ENCODE measurements at places on chromosomes 12 and 14.

DNA sequence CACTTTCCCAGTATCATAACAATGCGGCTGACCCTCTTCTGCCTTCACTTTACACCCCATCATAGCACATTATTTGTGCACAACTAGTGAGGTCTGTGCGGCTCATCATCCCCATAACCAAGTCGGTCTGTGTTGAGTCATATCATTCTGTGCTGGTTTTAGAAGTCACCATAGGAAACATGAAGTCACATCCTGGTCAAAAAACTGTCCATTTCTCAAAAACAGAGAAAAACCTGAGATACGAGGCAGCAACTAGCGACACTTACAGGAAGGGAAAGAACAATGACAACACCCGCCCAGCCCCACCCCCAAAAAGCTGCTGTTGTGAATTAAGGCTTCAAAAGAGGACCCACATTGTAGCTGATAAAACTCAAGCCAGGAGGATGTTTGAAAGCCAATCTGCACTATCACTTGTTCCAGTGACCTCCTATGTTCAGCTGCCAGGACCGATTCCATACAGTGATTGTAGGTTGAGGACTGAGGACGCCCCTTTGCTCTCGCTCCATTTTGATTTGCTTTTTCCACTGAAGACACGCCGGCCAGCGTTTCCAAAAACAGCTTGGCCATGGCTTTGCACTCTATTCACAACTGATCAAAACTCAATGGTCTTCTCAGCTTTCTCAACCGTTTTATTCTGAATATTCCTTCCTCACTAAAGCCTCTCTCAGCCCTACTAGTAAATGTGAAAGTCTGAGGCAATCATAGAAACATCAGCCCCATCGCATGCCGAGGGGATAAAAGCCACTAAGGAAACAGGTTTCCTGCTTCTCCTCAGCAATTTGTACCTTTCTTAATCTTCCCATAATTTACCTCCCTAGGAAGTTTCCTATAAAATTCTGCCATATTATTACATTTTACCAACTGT is 87.5 kb downstream of the DUSP16 start:
- peak; percentile 90 for DNase-seq

DNA sequence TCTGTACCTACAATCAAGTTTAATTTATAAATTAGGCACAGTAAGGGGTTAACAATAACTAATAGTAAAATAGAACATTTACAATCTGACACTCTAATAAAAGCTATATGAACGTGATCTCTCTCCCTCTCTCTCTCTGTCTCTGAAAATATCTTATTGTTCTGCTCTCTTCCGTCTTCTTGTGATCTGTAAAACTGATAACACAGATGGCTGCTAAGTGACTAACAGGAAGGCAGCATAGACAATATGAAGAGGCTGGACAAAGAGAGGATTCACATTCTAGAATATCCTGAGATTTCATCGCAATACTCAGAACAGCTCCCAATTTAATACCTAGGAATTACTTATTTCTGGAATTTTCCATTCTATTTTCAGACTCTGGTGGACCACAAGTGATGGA is 827.2 kb downstream of the FLRT2 start:
- no peak for DNase-seq

- no peak for DNase-seq
Measured at GRCh38 chr12:14941369-14941768, 3.0 kb upstream of the ERP27 start.

- no peak for DNase-seq
Measured at GRCh38 chr14:56098021-56098420, 20.2 kb upstream of the PELI2 start.

- DNase-seq = no peak
Measured at GRCh38 chr14:105375635-105376057, 22.7 kb upstream of the TEX22 start.

DNA sequence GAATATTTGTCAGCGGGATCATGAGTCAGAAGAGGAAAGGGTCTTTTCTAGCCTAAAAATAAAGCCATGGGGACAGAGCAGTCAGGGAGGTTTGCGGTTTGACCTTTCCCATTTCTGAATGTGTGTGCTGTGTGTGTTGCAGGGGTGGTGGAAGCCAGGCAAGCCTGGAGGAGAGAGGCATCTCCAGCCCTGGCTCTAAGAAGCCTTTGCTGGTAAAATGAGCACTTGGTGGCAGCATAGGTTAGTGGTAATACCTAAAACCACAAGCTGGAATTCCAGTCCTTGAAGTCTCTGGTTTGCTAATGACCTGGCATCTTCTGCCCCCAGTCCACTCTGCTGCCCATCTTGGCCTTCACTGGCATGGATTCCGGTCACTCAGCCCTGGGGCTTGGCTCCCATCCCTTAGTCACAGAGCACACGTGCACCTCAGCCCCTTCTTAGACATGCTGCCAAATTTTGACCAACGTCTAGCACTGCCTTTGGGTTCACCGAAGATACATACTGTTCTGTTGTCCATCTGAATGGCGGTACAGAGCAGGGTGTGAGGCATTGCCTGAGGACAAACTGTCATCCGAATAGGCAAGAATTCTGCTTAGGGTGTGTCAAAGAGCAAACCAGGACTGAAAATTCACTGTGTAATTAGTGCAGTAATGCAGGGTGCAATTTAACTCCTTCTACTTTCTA is 52.7 kb downstream of the KCNA5 start:
- no peak for DNase-seq

DNA sequence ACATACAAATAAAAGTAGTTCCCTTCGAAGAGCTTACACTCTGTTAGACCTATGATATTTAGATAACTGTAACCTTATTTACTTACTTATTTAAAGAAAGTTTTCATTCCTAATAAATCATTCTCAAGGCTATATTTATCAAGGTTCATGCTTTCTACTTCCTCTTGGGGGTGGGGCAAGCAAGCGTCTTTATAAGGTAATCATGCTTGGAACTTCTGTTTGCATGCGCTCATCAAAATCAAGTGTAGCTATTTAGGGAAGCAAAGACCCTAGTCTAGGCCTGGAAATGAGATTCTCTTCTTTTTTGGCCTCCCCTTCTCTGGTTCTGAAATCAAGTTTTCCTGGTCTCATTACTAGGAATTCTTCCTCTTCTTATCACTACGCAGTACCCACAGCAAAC is 766 bp downstream of the RERG start:
- DNase-seq = no peak

- DNase-seq = peak; percentile 56
Measured at GRCh38 chr12:94560431-94561221, 89.7 kb downstream of the TMCC3 start.

- DNase-seq = peak; percentile 94
Measured at GRCh38 chr14:93939304-93940229, 12.4 kb downstream of the FAM181A start.

GRCh38 chr14:64602826-64603225 is 53.1 kb downstream of the PPP1R36 start:
- no peak for DNase-seq

DNA sequence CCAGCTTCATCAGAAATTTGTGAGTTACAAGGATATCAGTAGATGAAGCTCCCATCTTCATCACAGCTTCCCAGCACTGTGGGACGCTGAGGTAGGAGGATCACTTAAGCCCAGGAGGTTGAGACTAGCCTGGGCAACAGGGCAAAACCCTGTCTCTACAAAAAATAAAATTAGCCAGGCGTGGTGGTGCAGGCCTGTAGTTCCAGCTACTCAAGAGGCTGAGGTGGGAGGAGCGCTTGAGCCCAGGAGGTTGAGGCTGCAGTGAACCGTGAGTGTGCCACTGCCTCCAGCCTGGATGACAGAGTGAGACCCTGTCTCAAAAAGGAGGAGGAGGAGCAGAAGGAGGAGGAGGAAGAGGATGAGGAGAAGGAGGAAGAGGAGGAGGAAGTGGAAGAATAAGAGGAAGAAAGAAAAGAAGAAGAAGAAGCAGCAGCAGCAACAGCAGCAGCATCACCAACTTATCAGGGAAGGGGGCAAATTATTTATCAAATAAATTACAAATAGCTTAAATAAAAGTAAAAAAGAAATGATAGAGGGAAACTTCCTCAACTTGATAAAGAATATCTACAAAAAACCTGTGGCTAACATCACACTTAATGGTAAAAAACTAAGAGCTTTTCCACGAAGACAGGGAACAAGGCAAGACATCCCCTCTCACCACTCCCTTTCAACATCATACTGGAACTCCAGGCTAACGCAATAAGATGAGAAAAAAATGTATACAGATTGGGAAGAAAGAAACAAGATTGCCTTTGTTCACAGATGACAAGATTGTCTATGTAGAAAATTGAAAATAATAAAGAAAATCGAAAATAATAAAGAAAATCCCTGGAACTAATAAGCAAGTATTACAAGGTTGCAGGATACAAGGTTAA is 69.6 kb downstream of the NINJ2 start:
- no peak for DNase-seq

DNA sequence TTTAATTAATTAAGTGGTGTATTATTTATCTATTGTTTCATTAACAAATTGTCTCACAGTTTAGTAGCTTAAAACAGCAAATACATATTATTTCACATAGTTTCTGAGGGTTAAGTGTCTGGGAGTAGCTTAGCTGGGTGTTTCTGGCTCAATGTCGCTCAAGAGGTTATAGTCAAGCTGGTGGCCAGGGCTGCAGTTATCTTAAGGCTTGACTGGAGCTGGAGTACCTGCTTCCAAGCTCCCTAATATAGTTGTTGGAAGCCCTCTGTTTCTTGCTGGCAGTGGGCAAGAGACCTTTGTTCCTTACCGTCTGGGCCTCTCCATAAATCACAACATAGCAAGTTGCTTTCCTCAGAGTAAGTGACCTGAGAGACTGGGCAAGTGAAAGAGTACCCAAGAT is 66.6 kb downstream of the RAD51B start:
- DNase-seq = no peak

- DNase-seq = peak; percentile 91
Measured at GRCh38 chr14:104976198-104977007, 1.8 kb downstream of the AHNAK2 start.

GRCh38 chr12:54439521-54440255 is 20.6 kb upstream of the ITGA5 start:
- DNase-seq = peak; percentile 68

All from GM20000 (cell line).